ENCODE measurements at places on chromosomes 4 and X.

GRCh38 chr4:185512516-185512915 lies 22.8 kb downstream of the PDLIM3 start:
- no peak for DNase-seq

- DNase-seq, result no peak
Measured at GRCh38 chrX:111503485-111503993, 7.9 kb upstream of the SERTM2 start.

DNA sequence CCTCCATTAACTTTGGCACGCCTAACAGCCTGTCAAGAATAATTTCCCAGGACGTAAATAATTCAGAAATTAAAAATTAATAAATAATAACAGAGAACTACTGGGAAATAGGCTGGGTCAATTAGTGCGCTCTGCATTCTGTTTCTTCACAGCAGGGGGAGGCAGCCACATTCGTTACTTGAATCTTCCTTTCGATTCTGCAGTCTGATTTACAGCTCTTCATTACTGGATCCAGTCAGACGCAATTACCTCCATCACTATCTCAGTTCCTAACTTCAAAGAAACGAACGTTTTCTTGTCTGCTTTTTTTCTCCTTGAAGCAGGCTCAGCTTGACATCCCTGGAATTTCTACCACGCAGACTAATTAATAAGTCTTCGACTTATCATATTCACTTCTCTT lies 9.0 kb upstream of the RPL34 start:
- DNase-seq, result no peak

DNA sequence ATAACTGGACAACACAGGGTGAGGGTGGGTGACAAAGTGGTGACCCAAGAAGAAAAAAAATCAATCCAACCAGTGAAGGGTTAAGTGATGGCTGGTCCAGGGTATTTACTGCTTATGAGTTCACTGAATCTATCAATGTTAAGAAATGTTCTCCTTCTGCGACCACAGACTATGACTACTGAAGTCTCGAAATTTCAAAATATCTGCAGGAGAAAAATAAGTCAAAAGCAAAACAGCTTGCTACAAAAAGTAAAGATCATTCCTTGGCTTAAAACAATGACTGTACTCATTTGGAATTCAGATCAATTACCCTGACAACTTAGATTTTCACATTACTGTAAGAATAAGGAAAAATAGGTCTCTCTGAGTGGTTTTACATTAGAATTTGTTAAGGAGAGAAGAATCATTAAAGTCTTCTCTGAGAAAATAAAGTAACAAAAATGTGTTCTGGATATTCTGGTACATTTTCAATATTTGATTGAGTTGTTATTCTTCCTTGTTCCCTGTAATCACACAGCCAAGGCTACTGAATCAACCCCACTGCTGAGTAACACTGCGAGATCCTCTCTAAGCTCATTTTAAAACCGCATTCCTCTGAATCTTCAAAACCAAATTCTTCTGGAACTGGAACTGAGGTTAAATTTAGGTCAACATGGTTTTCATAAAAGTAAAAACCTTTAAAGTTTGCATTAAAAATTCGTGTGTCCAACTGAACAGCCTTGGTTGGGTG lies 22.7 kb downstream of the SMPX start:
- DNase-seq, result no peak

- no peak for DNase-seq
Measured at GRCh38 chrX:133033010-133033409, 63.9 kb downstream of the USP26 start.

- DNase-seq, result no peak
Measured at GRCh38 chr4:7191546-7192251, 639 bp upstream of the SORCS2 start.

DNA sequence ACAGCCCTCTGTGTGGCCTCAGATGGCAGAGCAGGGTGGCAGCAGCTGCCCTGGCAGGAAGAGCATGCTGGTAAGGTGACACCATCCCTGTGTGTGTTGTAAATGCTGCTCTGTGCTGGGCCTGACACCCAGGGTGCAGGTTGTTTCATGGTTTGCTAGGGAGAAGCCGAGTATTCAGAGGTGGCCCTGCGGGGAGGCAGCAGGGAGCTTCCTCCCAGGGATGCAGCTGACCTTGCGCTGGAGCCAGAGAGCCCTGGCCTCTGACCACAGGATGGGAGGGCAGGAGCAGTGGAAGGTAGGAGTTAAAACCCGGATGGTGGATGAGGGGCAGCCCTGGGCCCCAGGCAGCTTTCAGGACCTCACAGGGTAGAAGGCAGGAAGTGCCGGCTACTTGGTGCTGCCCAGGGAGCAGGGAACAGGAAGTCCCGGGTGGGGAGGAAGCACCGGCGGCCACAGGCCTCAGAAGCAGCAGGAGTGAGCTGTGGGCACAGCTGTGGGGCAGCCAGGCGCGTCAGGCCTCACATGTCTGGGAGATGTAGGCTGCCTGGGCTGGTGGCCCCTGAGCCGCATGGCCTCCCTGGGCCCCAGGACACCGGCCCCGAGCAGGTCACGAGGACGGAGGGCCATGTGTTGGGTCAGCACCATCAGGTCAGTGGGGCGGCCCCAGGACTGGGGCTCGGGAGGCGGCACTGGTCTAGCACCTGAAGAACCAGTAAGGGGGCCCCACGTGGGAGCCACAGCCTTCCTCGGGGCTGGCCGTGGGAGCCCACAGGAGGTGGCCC lies 19.1 kb downstream of the SH3BP2 start:
- DNase-seq, result peak; percentile 24

DNA sequence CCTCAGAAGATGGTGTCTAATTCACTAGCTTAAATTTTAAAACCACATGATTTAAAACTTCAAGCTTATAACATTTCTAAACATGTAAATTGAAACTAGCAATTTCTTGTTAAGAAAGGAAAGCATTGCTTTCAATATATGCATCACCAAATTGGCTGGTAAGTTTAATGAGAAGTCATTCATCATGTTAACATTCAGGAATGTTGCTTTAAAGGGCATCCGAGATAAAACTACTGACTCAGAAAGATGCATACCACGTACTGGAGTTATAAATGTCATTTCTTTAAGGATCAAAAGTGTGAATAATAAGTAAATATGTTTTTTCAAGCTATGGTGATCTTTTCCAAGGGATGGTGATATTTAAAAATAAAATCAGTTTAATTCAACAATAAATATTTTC lies 83.3 kb upstream of the VCX2 start:
- DNase-seq, result no peak

GRCh38 chr4:75995727-75996126 lies 5.0 kb upstream of the SDAD1 start:
- no peak for DNase-seq

- no peak for DNase-seq
Measured at GRCh38 chrX:13808865-13809264, 8.0 kb downstream of the GPM6B start.

DNA sequence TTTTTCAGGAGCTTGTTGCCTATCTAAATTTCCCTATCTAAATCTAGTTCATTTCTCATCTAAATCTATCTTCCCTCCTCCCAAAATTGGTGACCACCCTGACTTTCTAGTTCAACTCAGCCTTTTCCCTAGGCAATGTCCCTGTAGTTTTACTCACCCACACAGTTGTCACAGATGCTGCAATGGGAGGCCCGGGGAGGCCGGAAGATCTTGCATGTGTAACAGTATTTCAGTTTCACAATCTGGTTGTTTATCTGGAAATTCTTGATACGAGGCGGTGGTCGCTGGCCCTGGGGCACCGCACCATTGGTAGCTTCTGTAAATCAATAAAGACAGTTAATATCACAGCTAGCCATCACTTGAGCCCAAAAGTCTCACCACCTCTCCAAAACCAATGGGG lies 20.2 kb downstream of the ZDHHC9 start:
- DNase-seq, result no peak

- DNase-seq, result no peak
Measured at GRCh38 chr4:185870366-185870765, 58.4 kb upstream of the SORBS2 start.

- DNase-seq, result no peak
Measured at GRCh38 chr4:76546759-76547742, 112.0 kb downstream of the SHROOM3 start.

- DNase-seq, result no peak
Measured at GRCh38 chr4:53522334-53522733, 69.0 kb downstream of the LNX1 start.

DNA sequence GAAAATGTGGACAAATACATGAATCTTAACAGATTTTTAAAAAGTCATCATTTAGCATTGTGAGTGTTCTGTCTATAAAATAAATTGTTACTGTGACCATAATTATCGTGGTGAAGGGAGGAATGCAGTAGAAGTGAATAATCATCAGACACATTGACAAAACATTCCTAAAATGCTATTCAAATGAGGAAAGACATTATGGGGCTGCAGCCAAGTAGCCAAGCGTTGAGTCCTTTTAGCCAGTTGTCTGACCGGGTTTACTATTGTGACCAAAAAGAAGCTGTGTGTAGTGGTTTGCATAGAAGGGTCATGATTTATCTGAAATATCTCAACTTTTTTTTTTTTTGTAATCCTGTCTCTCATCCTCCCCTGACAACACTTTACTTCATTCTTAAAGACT lies 19.5 kb downstream of the WWC2 start:
- DNase-seq, result no peak

DNA sequence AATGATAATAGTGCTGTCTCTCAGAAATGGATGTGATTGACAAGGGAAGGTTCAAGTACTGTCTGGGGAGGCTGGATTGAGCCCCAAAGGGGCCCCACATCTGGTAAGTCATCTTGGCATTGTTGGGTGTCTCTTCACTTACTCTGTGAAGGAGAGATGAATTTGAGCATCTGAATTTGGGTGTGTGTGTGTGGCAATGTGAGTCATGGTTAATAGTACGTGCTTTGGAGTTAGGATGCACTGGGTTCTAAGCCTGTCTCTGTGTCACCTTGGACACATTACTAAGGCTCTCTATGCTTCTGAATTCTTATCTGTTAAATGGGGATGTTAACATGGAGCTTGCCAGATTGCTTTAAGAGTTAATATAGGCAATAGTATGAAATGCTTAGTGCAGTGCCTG lies 80.4 kb downstream of the FRAS1 start:
- no peak for DNase-seq

DNA sequence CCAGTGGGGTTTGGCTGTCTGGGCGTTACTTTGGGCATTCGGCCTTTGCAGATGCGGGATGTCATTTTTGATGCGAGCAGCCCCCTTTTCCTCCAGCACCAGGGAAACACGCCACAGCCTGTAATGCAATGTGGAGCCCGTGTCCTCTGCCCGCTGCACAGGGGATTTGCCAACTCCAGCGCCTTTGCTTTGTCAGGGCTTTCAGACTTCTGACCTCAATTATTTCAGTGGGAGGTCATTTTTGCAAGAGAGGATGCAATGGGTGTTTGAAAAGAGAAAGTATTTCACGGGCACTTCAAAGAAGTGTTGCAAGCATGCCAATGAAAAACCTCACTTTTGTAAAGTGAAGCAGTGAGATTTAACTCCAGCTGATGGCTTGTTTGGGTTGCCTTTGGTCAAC lies 11.5 kb downstream of the CLCN4 start:
- DNase-seq, result no peak

DNA sequence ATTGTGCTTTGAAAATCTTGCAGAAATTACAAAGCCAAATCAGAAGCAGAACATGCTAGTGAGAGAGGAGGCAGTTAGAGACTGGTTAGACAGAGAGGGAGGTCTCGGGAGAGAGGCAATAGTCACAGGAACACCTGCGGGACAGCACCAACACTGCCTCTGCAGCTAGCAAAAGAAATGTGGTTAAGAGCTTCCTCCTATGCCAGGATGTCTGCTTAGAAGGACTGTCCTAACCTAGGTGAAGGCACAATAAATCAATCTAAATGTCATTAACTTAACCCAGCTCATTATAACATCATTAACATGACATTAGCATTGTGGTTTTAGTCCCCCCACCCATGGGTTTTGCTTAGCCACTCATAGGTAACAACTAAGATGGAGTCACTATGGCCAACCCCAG lies 726.7 kb downstream of the PCDH18 start:
- DNase-seq, result no peak

DNA sequence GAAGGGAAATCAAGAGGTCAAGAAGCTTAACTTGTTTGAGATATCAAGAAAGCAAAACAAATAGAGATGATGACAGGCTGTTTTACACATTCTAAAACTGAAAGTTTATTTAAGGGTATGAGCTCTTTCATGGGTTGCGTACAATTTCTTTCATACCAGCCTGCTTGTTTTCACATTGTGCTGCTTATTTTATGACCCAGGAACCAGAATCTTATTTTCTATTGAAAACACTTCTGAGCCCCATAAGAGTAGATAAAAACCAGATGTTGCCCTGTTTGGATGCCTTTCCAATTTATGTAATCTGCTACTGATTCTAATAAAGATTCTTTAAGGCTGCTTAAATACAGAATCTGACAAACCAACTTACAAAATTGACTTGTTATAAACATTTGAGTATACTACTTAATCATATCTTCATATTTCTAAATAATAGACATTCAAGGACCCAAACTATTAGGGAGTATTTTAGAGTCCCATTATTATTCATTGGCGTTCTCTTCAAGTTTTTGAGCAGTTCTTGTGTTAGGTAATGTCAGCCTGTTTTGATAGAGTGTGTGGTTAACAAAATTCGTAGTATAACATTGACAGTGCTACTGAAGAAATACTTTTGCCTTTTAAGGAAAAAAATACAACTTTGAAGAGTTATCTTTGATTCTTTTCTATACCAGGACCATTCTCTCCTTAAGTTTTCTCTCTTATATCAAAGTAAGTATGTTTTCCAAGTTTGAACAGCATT lies 74.4 kb downstream of the PDLIM5 start:
- DNase-seq, result no peak

GRCh38 chrX:53476371-53476770 lies 42.2 kb upstream of the HSD17B10 start:
- DNase-seq, result no peak

- DNase-seq, result no peak
Measured at GRCh38 chr4:156870131-156870530, 101.5 kb downstream of the PDGFC start.

GRCh38 chr4:112704991-112705845 lies 68.3 kb downstream of the LARP7 start:
- DNase-seq, result no peak

DNA sequence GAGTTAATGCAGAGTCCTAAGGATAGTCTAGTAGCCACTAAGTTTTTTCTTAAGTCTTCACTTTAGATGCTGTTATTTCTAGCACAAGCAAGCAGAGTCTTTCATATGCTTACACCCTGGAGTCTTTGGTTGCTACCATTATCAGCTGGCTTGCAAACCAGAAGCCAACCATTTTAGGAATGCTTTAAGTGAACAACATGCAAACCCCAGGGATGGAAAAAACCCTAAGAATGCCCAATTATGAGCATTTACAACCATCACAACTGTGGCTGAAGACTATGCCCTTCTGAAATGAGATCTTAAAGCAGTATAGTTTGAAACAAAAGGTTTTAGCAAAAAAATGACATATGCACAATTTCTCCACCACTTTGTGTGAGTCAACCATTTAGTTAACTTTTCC lies 6.6 kb downstream of the MID1IP1 start:
- DNase-seq, result no peak

Data from stimulated activated CD8-positive, alpha-beta memory T cell treated with anti-CD3 and anti-CD28 coated beads, Interleukin-15, amount 100 ng/mL, for 4 hours (primary cell).